ENCODE measurements at places on chromosomes 1 and 21.

- no peak overlapping the region for H3K4me3 ChIP-seq
- no peaks in the 10 kb centered on the region for H3K36me3 ChIP-seq
- no peaks in the 10 kb centered on the region for H3K27me3 ChIP-seq
- H3K4me1 ChIP-seq = peaks cover 24% of the 10 kb centered on the region
- DNase-seq = no peak
Measured at GRCh38 chr1:229864686-229865230, 202.3 kb upstream of the GALNT2 start.

GRCh38 chr1:231192620-231193163 is 30.8 kb downstream of the TRIM67 start:
- no peak for DNase-seq
- peaks cover 26% of the 10 kb centered on the region for H3K27me3 ChIP-seq
- H3K4me1 ChIP-seq = peaks cover 5% of the 10 kb centered on the region
- peaks cover 4% of the 10 kb centered on the region for H3K36me3 ChIP-seq
- no peak overlapping the region for H3K27ac ChIP-seq

- no peak overlapping the region for H3K27ac ChIP-seq
- DNase-seq = no peak
- H3K4me3 ChIP-seq = no peak overlapping the region
Measured at GRCh38 chr1:8600336-8600735, 217.1 kb downstream of the RERE start.

DNA sequence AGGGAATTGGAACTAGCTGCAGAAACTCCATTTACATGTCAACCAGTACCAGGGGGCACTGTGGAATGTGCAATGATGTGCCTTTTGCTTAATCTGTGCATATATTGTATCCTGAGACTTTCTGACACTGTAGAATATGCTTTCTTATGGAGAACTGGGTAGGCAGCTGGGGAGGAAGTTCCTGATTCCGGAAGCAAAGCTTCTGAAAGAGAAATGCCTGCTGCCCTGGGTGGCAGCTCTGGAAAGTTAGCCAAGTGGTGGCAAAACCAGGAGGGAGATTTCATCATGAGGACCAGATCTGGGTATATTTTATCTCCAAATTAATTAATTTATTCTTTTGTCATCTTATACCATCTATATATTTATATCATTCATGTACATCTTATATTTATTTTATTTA is 116.7 kb downstream of the XCL2 start:
- no peak for DNase-seq
- H3K36me3 ChIP-seq = no peaks in the 10 kb centered on the region
- no peaks in the 10 kb centered on the region for H3K27me3 ChIP-seq
- H3K4me3 ChIP-seq = no peak overlapping the region
- H3K27ac ChIP-seq = no peak overlapping the region

DNA sequence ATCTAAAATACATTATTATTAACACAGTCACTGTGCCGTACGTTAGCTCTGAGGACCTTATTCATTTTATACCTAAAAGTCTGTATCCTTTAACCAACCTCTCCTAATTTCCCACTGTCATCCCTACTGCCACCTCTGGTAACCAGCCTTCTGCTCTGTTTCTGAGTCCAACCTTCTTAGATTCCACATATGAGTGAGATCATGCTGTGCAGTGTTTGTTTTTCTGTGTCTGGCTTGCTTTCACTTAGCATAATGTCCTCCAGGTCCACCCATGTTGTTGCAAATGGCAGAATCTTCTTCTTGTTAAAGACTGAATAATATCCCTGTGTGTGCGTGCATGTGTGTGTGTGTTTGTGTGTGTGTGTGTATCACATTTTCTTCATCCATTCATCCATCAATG is 64.2 kb downstream of the ETS2 start:
- no peak overlapping the region for H3K4me3 ChIP-seq
- H3K27me3 ChIP-seq = no peaks in the 10 kb centered on the region
- peaks cover 5% of the 10 kb centered on the region for H3K4me1 ChIP-seq
- DNase-seq = no peak

DNA sequence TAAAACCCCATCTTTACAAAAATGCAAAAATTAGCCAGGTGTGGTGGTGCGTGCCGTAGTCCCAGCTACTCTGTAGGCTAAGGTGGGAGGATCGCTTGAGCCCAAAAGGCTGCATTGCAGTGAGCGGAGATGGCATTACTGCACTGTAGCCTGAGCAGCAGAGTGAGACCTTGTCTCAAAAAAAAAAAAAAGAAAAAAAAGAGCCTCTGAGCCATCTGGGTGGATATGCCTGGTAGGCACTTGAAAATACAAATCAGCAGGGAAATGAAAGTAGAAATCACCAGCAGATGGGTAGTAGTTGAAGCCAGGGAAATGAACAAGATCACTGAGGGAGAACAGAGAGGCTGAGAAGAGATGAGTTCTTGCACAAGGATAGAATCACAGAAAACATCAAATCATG is 131.0 kb upstream of the HMCN1 start:
- no peak for DNase-seq
- peaks cover 2% of the 10 kb centered on the region for H3K36me3 ChIP-seq
- no peak overlapping the region for H3K27ac ChIP-seq
- no peaks in the 10 kb centered on the region for H3K27me3 ChIP-seq
- no peaks in the 10 kb centered on the region for H3K4me1 ChIP-seq

DNA sequence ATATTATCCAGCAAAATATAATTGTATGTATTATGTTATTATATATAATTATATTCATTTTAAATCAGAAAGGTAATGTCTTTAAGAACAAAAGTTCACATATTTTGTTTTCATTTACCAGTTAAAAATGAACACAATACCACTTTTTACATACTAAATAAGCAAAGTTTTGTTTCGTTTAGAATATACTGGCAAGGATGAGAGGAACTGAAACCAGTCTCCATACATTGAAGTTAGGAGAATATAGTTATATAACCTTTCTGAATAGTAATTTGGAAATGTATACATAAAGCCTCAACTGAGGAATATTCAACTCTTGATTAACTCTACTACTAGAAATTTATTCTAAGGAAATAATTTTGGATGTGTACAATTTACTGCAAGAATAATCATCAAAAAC is 110.5 kb downstream of the ZNF644 start:
- H3K4me3 ChIP-seq = no peak overlapping the region
- DNase-seq = no peak
- H3K27ac ChIP-seq = no peak overlapping the region
- H3K36me3 ChIP-seq = peaks cover 7% of the 10 kb centered on the region
- H3K27me3 ChIP-seq = no peaks in the 10 kb centered on the region

- H3K27me3 ChIP-seq = no peaks in the 10 kb centered on the region
- H3K4me1 ChIP-seq = peaks cover 17% of the 10 kb centered on the region
- DNase-seq = no peak
- no peaks in the 10 kb centered on the region for H3K36me3 ChIP-seq
- peak overlapping the region; percentile 78 for H3K4me3 ChIP-seq
Measured at GRCh38 chr1:33080373-33080772, 580 bp upstream of the AZIN2 start.

- DNase-seq = no peak
- no peak overlapping the region for H3K4me3 ChIP-seq
- peaks cover 13% of the 10 kb centered on the region for H3K27me3 ChIP-seq
Measured at GRCh38 chr21:39874206-39874605, 7.0 kb downstream of the PCP4 start.
